ENCODE measurements at places on chromosomes 3 and 15.

DNA sequence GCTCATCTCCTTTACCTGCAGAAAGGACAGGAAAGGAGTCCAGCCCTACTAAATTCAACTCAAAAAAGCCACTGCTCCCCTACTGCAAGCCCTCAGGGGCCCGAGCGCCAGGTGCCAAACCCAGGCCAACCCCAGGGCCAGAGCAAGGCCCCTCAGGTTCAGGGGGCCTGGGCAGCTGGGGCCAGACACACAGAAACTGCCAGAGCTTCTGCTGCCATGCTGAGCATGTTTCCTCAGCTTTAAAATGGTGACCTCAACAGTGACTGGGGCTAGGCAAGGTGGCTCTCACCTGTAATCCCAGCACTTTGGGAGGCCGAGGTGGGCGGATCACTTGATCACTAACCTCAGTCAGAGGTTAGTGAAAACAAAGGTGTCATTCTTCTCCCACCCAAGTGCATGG is 38.8 kb downstream of the KLHL25 start:
- DNase-seq = no peak

- DNase-seq = no peak
Observed at GRCh38 chr3:151866711-151867410, 6.6 kb upstream of the SUCNR1 start.

DNA sequence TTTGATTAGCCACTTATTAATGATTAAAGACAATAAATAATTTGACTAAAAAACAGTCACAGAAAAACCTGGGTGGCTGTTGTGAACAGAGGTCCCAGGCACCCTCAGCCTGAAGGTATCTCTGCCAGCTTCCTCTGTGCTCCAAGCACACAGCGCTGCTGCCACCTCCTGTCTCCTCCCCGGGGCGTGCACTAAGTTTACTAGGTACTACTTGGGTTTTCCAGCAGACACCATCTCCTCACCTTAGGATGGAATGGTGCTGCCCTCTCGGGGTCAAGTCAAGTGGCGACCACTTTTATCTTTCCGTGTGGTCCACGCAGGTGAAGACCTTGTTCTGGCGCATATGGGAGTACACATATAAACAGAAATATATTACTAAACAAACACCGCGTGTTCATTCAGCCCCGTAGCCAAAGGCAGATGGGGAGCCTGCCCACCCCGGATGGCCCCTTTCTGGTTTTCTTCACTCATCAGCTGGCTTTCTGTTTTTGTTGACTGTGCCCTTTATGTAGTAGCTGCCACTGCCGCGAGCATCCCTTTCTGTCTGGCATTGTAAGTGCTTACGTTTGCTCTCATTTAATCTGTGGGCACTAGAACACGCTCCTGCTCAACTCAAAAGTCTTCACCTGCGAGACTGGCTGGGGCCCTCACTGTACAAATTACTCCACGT is 128.0 kb downstream of the LRIG1 start:
- peak; percentile 56 for DNase-seq

- DNase-seq = no peak
Observed at GRCh38 chr3:159838938-159839337, 149.7 kb upstream of the IL12A start.

DNA sequence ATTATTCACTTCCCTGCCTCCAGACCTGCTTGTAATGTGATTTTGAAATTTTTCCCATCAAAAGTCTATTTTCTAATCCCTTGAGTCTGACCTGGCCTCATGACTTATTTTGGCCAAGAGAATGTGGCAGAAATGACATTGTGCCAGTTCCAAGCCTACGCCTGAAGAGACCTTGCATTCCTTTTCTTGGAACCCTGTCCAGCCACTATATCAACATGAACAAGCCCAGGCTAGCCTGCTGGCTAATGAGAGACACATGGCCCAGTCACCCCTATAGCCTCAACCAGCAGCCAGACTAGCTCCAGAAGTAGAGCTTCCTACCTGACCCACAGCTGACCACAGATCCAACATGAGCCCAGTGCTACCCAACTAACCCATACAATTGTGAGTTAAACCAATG is 121.1 kb upstream of the ACP3 start:
- no peak for DNase-seq

GRCh38 chr3:19931180-19931692 is 2.8 kb downstream of the EFHB start:
- no peak for DNase-seq

- DNase-seq = peak; percentile 96
Observed at GRCh38 chr3:192727032-192727847, at the start of gene FGF12. Gene FGF12 (minus strand): TSS chr3:192727541.

DNA sequence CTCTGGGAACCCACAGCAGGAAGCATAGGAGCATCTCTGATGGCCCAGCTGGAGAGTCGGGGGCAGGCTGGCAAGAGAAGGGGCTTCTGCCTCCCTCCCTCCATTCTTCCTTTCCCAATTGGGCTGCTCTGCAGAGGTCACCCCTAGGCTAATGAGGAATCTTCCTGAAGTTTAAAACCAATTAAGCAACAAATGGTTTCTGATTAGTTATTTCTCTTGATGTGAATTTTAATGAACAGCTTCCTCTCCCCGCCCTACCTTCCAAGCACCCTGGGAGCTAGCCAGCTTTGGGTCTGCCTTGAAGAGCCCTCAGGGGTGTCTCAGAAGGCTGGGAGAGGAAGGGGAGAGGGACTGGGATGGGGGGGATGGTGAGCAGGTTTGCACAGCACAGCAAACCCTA is 24.6 kb upstream of the HCN4 start:
- DNase-seq = peak; percentile 17

Measured in ecto neural progenitor cell (in vitro differentiated cells).